ENCODE measurements at places on chromosomes 1 and 21. TPM values are rescaled to one million over a fixed set of nuclear protein-coding genes. Genes with fewer than 3 reads are reported as not detected.

ASB17 gene
- not detected for total RNA-seq

INSRR gene
- 0.72 TPM for total RNA-seq

IFI44 gene
- 8.0 TPM for total RNA-seq

EDN2 gene
- total RNA-seq = 0.27 TPM

REN gene
- not detected for total RNA-seq

TACSTD2 gene
- total RNA-seq = 0.25 TPM

SAMD13 gene
- total RNA-seq = 1.7 TPM

LCE1C gene
- not detected for total RNA-seq

MANEAL gene
- 1.8 TPM for total RNA-seq

POFUT2 gene
- 15.7 TPM for total RNA-seq

TCHH gene
- total RNA-seq = 0.02 TPM

MYBPHL gene
- total RNA-seq = 0.35 TPM

ILDR2 gene
- 1.6 TPM for total RNA-seq

IKBKE gene
- total RNA-seq = 0.64 TPM

C8B gene
- not detected for total RNA-seq

SPRR4 gene
- not detected for total RNA-seq

GREM2 gene
- total RNA-seq = not detected

RGSL1 gene
- total RNA-seq = not detected

DNASE2B gene
- not detected for total RNA-seq

TRABD2B gene
- 0.92 TPM for total RNA-seq

CTTNBP2NL gene
- 12.6 TPM for total RNA-seq

MYOM3 gene
- total RNA-seq = 409 TPM

PTGER3 gene
- total RNA-seq = 3.3 TPM

Data from left ventricle myocardium superior (tissue), 1 donor.